ENCODE measurements at places on chromosomes 16 and 17.

DNA sequence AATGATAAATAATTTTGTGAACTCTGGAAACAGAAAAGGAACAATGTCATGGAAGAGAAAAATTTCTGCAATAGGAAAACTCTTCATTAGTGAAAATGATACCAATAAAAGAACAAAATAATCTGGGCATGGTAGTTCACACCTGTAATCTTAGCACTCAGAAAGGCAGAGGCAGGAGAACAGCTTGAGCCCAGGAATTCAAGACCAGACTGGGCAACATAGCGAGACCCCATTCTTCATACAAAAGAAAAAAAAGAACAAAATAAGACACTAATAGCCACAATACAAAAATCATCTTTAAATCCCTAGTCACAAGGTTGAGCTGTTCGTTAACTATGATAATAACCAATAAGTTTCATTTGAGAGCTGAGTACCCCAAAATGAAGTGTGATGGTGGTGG is 8.6 kb downstream of the POLG2 start:
- no peak for DNase-seq

GRCh38 chr16:90012991-90013745 is 6.1 kb downstream of the DBNDD1 start:
- no peak for DNase-seq

- peak; percentile 92 for DNase-seq
Observed at GRCh38 chr16:47141773-47142485, 1.8 kb downstream of the NETO2 start.

DNA sequence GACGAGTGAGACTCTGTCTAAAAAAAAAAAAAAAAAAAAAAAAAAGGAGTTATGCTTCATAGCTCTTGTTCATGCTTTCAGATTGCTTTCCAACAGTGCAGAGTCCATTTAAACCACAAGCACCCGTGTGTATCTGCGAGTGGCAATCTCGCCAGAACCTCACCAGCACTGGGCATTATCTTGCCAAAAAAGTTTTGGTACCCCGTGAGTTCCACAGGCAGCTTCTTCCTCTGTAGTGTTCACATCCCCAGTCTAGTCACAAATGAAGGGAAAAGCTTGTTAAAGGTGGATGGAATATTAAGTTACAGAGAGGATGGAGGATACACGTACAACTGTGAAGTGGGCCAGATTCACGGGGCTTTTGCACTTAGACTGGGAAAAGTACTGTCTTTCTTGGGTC is 33.5 kb downstream of the WSB1 start:
- DNase-seq: no peak

- DNase-seq: no peak
Observed at GRCh38 chr16:15493466-15494180, 59.2 kb downstream of the BMERB1 start.

GRCh38 chr16:83723244-83723643 is 84.5 kb upstream of the HSBP1 start:
- no peak for DNase-seq

DNA sequence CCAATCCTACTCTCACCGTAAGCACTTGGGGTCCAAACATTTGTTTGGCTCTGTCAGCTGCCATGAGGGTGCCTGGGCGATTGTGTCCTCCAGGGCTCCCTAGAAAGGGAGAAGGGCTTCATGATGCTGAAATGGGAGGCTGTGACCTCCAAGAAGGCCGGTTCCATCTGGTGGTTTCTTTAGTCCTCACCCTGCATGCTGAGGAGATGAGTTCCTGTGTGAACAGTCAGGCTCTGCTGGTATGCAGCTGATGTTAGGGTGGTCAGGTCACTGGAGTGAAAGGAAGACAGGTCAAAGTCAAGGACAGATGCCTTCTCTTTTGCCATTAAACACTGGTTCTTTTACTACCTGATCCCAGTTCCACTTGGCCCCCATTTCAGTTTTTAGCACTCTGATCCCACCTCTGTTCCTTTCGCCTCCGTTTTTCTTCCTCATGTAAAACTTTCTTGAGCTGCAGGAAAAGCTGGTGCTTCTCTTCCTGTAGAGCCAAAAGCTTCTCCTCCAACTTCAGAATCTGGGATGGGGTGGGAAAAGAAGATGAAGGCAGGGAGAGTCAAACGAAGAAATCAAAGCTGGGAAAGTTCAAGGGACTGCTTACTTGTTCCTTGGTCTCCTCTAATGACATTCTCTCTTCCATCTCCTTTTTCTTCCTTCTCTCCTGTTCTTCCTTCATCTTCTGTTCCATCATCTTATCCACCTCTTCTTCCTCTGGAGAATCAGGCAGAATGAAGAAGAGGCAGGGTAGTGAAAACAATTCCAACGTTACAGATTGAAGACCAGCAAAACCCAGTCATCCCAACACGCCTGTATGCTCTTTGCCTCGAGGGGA is 1.1 kb downstream of the GPS2 start:
- DNase-seq: no peak

DNA sequence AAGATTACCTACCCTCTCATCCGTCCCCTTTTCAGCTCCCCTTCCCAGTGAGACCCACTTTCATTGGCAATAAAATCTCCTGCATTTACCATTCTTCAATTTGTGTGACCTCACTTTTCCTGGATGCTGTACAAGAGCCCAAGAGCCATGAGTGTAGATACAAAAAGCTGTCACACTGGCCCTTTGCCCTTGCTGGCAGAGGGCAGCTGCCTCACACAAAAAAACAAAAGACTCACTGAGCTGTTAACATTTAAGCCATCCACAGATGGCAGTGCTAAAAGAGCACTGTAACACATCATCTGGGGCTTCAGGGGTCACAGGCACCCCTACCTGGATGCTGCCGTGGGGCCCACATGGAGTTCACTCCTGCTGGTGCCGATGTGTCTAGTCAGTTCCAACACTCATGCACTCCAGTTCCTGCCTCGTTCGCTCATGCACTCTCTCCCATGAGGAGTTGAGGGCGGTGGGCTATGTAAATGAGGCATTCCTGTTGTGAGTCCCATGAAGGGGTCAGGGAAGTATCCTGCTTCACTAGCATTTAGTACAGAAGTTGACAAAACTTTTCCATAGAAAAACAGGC is 123.1 kb downstream of the CA10 start:
- DNase-seq: no peak

- no peak for DNase-seq
Observed at GRCh38 chr16:5884339-5884738, 786.7 kb upstream of the EEF2KMT start.

GRCh38 chr16:56869513-56870275 is 4.7 kb downstream of the SLC12A3 start:
- peak; percentile 70 for DNase-seq

- peak; percentile 50 for DNase-seq
Observed at GRCh38 chr17:27456681-27457359, 572 bp downstream of the KSR1 start.

DNA sequence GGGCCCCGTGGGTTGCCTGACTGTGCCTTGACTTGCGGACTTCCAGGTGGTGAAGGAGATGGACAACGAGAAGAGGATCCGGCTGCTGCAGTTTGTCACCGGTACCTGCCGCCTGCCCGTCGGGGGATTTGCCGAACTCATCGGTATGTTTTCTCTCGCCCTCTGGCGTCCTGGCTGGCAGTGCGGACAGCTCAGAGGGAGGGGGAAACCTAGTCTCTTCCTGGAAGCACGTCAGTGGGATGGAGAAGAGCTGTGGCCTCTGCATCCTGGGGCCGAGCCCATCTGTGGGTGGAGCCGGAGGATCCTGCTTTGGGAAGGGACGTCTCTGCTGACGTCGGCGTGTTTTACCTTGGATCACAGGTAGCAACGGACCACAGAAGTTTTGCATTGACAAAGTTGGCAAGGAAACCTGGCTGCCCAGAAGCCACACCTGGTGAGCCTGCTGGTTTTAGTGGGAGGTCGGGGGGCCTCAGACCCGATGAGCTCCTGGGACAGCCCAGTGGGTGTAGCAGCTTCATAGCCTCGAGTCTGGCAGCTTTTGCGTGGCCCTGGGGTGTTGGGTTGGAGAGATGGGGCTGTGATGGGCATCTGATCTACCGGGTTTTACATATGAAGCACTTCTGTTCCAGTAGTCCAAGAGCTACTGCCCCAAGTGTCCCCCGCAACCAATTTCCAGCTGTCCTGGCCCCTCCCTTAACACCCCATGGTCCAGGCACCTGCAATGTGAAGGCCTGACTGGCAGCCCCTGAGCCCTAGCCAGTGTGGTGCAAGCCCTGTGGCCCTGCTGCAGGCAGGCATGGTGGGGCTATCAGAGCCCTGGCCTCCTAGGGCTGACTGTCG is 11.9 kb upstream of the CLEC18A start:
- no peak for DNase-seq

DNA sequence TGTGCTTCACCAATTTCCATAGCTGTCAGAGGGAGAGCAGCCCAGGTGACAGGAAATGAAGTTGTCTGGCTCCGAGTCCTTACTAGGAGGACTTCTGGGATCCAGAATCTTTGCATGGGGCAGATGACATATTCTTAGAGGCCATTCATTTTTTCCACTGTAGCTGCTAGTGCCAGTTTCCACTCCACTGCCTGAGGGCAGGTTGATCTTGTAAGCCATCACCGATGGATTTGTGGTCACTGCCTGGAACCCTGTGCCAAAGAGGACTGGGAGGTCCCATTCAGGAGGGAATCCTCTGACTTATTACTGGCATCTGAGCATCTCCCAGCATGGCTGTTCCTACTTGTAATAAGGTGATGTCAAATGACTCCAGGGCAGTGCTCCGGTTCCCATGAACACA is 144.1 kb upstream of the KCNJ18 start:
- no peak for DNase-seq

- no peak for DNase-seq
Observed at GRCh38 chr17:15265131-15265530, at the start of gene PMP22. PMP22 (minus strand) TSS chr17:15265326; CDS start chr17:15260727, 4,599 bp downstream.

DNA sequence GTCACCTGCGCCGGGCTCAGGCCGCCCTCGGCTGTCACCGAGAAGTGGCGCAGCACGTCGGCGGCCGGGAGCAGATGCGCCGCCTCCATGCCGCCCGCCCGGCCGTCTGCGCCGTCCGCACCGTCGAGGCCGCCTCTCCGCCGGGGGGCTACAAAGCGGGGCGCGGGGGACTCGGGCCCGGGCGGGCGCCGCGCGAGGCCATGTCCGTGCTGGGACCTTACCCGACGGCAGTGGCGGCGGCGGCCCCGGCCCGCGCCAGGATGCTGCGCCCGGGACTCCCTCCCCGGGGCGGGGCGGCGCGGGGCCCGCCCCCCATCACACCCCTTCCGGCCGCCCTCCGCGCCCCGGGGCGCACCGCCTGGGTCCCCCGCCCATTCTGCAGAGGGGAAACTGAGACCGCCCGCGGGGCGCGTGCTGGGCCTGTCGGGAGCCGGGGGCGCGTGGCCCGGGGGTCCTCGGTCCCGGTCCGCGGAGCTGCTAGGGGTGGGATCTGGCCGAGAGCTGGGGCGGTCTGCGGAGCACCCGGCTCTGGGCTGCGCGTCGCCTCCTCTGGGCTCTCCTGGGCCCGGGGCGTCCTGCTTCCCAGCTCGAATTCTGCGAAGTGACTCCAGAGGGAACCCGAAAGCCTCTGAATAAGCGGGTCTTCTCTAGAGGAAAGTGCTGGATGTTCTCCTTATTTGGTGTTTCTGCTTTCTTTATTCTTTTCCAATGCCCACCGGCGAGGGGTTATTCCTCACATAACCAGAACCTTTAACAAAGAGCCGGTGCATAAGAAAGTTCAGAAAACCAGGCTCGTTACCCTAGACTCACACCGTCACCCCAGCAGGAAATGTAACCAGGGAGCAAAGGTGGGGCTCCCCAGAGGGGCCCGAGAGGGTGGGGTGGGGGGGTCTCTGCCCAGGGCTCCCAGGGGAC is at the start of gene ATP2A3:
TSS of gene ATP2A3 (minus strand) at position 235 of the 915 bp plus-strand sequence. CDS start at position 89, 146 bp downstream.
- DNase-seq: peak; percentile 52

- no peak for DNase-seq
Observed at GRCh38 chr16:9378876-9379275, 287.4 kb downstream of the HAPSTR1 start.

GRCh38 chr17:63967953-63968352 is 4.8 kb downstream of the SCN4A start:
- no peak for DNase-seq

GRCh38 chr16:15834502-15834901 is 22.3 kb downstream of the MYH11 start:
- no peak for DNase-seq

DNA sequence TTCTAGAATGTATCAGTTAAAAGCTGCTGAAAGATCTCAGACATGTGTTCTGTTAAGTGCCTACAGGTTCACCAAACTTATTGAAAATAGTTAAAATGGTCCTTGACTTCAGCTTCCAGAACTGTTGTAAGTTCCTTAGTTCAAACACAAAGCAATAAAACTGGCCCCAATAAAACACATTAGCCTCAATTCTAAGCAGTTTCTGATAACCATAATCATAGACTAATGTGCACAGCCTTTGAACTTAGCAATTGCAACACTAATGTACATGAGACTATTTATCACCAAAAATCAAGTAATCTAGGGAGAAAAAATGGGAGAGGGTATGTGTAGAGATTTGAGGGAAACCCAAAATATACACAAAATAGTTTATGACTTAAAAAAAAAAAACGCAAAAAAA is 15.4 kb downstream of the PIGL start:
- DNase-seq: no peak

- no peak for DNase-seq
Observed at GRCh38 chr16:20613481-20614185, 37.5 kb upstream of the ACSM2B start.

DNA sequence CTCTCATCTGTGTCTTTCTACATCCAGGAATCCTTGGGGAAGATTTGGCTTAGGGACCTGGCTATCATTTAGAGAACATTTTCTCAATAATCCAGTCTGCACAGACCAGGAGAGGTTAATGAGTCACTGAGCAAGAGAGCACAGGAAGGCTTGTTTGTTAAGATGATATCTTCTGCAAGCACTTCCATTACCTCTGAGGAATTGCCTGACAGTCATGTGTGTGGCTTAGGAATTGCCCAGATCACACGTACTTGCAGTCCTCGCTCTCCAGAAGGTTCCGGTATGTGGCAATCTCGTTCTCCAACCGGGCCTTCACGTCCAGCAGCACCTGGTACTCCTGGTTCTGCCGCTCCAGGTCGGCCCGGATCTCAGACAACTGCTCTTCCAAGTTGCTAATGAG is 3.3 kb downstream of the KRT37 start:
- DNase-seq: no peak

GRCh38 chr16:50736448-50736847 is 5.4 kb upstream of the CYLD start:
- no peak for DNase-seq

DNA sequence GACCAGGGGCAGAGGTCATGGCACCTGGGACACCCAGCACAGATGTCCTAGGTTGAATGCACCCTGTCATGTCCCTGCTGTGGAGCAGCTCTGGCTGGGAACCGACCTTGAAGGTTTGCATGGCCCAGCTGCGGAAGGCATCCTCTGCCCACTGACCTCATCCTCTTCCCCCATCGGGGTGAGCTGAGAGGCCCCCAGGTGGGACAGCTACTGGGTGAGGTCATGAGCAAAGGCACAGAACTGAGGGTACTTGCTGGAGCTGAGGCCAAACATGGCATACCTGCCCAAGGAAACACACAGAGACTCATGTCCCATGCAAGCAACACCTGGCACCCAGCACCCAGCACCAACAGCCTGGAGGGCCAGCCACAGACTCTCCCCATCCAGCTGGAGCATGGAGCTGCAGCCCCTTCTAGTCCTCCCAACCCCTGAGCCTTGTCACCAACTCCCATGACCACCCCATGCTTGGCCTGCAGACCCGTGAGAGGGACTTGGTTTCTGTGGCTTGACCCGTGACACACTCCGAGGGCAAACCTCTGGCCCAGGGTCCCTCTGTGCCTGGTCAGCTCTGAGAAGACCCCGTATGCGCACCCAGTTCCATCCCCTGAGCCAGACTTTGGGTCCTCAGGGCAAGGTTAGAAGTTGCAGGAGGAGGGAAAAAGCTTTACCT is 33.1 kb downstream of the LGALS9 start:
- no peak for DNase-seq

GRCh38 chr16:86533767-86534351 is 21.2 kb downstream of the MTHFSD start:
- no peak for DNase-seq
